SK-MEL-5 (cell line): ENCODE measurements at places on chromosomes 5 and 9.

DNA sequence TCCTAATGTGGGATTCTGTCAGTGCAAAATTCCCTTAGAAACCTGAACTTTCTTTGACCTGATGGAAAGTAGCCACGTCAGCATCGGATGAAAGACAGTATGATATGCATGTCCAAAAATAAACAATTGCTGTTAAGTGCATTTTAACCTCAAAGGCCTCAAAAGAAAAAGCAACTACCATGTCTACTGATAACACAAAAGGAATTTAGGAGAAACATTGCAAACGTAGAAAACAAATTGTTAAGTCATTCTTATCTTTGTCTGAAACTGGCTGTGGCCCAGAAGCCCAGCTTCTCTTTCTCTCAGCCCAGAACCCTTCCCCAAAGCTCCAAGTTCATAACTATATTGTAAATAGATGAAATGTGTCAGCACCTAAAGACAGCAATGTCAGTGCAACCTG is 11.1 kb upstream of the LHFPL2 start:
- no peak for DNase-seq

GRCh38 chr5:9582406-9582805 is 36.5 kb upstream of the SEMA5A start:
- DNase-seq = no peak

- DNase-seq = no peak
Observed at GRCh38 chr5:172493002-172493401, 38.7 kb upstream of the SH3PXD2B start.

DNA sequence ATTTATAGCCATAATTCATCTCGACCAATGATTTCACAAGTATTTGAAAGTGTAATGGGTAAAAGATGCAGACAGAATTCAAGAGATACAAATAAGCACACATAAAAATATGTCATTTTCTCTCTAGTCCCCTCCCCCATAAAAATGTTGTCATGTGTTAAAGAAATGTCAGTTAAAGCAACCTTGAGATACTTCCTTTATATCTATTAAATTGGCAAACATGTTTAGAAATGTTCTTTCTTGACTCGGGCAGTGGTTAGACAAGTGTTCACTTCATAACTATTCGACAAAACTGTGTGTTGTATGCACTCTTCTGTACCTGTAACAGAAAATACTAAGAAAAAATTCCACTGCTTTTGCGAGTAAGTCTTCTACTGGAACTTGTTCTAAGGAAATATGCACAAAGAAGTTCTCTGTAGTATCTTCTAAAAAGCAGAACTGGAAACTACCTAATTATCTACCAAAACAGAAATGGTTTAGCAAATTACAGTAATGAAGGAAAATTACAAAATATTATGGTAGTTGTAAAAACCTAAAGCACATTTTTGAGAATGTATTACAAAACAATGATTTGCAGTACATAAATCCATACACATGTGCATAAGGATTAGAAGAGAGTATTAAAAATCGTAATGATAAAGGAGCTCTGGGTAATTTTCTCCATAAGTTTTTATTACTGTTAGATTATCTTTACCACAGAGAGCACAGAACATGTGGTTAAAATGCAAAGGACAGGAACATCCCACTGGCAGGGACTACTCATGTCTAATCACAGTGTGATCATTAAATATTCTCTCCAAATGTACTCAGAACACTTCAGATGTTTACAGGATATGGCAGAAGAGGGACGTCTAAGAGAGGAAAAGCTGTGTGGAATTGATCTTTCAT is 35.9 kb downstream of the FBXW2 start:
- DNase-seq = no peak

DNA sequence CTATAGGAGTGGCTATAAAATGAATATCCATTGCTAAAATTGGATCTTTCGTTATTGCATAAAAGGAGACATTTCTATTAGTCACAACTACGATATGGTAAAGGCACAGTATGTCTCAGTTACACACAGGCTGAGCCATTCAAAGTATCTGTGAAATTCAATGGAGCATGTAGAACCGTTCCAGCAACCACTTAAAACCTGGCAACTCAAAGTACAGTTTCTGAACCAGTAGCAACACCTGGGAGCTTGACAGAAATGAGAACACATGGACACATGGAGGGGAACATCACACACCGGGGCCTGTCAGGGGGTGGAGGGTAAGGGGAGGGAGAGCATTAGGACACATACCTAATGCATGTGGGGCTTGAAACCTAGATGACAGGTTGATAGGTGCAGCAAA is 15.4 kb downstream of the POC5 start:
- no peak for DNase-seq

GRCh38 chr9:136012651-136013050 is 51.5 kb upstream of the UBAC1 start:
- no peak for DNase-seq

DNA sequence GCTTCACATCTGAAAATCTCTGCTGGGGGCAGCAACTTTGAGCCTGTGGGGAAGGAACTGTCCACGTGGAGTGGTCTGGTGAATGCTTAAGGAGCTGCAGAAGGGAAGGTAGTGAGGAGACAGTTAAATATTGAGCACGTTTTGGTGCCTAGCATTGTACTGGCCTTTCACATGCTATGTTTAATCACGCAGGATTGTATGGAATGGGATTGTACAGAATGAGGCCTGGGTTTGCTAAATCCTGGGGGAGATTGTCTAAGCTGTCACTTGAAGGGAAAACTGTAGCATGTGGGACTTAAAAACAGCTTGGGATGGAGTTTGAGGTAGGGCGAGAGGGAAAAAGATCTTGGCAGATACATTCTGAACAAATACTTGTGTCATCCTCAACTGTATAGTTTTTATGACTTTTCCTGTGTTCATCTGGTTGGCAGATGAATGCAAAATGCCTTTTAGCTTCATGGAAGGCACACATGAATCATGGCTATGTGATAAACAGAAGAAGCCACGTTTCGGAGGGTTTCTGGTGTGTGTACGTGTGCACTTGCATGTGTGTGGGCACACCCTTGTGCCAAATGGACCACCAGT is 106.6 kb downstream of the TMC1 start:
- no peak for DNase-seq

- no peak for DNase-seq
Observed at GRCh38 chr5:149325166-149325735, 20.0 kb upstream of the GRPEL2 start.

GRCh38 chr9:135612981-135613910 is 26.1 kb downstream of the GLT6D1 start:
- no peak for DNase-seq

DNA sequence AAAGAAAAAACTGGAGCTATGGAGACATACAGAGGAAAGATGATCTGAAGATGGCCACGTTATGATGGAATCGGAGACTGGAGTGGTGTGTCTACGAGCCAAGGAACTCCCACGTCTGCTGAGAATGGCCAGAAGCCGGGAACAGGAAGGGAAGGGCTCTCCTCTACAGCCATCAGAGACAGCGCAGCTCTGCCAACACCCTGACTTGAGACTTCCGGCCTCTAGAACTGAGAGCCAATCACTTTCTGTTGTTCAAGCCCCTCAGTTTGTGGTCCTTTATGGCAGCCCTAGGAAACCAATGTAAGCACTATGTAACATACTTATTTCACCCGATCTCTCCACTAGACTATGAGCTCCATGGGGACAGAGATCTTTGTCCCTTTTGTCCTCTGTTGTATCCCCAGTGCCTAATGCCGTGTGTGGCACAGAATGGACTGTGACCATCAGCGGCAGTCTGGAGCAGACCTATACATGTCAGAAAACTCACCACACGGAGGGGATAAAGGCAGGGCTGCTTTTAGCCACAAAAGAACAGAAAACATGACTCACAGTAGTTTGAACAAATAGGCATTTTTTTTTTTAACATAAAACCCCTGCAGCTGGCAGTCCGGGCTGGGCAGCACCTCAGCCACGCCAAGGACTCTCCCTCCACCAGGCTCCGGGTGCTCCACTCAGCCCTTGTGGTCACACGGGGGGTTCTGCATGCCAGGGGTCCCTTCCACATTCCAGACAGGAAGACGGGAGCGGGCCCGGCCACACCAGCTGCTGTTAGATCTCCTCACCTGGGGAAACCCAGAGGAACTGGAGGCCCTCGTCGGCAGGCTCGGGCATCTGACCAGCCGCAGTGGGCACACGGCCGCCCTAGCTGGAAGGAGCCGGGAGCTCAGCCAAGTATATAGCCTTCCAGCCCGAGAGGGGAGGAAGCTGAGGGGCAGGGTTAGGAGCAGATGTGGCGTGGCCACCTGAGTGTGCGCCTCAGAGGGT is 16.1 kb upstream of the MXD3 start:
- DNase-seq = no peak

DNA sequence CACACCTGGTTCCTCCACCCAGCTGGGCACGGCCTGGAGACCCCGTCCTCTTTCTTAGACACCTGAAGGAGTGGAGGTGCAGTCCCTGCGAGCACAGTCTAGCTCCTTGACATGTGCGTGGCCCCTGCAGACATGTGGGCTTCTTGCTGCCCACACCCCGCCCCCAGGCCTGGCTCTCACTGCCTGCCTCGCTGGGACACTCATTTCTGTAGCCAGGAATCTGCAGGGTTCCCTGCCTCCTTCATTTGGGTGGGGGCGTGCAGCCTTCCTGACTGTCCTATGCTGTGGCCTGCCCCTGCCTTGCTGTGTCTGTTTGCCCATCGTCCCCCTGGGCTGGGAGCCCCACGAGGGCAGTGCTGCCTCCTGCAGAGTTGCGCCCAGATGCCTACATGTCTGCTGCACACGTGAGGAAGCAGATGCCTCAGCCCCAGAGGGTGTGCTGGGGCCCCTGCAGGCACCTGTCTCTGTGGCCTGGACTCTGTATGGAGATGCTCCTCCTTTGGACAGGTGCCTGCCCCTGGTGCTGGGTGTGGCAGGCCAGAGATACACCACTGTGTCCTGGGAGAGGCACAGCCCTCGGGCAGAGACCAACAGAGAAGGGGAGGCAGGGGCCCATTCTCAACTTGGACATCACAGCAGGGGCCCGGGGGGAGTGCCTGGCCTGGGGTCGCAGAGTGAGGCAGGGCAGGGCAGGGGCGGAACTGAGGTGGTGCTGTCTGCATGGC is 22.6 kb downstream of the FLT4 start:
- DNase-seq = no peak

DNA sequence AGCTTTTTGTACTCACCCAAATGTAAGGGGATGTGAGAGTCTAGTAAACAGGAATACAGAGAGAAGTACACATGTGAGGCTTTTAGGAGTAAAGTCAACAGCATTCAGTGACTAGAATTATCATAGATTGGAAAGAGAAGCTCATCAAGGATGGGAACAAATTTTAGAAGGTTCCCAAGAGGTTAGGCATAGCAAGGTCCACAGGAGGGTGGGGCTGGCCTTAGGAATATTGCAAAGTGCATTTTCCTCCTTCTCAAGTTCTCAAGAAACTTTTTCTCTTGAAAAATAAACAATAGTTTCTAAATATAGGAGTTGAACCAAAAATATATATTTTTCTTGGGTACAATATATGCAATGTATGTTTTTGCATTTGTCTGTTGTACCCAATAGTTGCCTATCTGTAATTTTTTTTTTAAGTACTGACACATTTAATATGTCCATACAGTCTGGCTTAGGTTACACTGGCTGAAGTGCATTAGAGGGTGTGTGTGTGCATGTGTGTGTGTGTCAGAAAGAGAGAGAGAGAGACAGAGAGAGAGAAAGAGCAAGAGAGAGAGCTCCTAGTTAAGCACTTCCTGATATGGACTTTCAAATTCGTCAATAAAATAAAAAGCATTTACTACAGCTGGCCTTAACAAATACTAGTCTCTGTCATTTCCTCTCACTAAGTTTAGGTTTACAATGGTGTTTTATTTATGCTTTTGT is 62.2 kb downstream of the SNX18 start:
- DNase-seq = peak; percentile 3

DNA sequence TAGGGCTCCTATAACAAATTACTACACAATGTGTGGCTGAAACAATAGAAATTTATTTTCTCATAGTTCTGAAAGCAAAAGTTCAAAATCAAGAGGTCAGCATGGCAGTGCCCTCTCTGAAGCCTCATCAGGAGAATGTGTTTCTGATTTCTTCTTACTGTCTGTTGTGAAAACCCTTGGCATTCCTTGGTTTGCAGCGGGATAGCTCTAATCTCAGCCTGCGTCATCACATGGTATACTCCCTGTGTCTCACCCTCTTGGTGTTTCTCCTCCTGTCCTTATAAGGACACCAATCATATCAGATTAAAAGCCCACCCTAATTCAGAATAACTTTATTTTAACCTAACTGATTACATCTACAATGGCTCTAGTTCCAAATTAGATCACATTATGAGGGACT is 87.5 kb upstream of the CDH9 start:
- DNase-seq = no peak

DNA sequence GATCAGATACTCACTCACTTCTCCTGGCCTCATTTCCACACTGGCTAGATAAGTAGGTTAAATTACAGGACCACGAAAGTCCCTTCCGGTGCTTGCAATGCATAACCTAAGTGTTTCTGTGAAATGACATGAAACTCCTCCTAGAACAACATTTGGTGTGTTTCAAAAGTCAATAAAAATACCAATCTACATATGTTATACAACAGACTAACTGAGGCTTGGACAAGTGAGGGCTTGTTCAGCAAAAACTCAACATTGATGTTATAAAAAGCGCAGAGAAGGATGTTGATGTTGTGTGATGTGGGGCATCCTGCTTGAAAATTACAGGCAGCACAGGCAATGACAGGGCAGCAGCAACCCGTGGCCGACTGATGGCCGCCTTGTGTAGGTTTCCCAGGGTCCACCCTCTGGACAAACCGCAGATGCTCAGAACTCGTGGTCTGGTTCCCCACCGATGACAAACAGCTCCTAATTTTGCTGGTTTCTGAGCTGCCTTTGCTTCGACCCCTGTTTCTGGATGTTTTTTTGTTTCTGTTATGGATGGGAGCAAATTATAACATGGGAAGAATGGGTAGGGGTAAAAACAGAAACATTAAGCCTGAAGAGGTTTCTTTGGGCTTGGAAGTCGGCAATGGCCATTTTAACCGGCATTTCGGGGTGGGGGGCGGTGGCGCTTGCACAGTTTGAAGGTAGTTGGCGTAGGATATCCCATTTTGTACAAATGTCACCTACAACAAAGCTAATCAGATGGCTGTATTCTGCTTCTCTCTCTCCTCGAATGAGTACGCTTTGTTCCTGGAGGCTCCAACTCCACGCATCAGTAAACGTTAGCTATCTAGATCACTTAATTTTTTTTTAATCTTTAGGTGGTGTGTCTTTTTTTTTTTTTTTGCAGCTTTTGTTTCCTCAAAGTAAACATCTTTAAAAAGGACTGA is 116.1 kb downstream of the PDZD2 start:
- peak; percentile 26 for DNase-seq

GRCh38 chr5:145247745-145248040 is 587.4 kb downstream of the PRELID2 start:
- no peak for DNase-seq

DNA sequence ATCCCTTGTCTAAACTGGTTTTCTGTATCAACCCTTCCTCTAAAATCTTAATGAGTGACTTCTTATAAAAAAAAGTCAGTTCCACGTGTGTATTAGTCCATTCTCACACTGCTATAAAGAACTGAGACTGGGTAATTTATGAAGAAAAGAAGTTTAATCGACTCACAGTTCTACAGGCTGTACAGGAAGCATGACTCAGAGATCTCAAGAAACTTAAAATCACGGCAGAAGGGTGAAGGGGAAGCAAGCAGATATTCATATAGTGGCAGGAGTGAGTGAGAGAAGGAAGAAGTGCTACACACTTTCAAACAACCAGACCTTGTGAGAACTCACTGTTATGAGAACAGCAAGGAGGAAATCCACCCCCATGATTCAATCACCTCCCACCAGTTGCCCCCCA is 307.8 kb upstream of the ARRDC3 start:
- no peak for DNase-seq
